ENCODE measurements at places on chromosomes 13 and 19.

GRCh38 chr19:51514866-51515481 is 13.4 kb upstream of the SIGLEC12 start:
- peak; percentile 0 for DNase-seq

DNA sequence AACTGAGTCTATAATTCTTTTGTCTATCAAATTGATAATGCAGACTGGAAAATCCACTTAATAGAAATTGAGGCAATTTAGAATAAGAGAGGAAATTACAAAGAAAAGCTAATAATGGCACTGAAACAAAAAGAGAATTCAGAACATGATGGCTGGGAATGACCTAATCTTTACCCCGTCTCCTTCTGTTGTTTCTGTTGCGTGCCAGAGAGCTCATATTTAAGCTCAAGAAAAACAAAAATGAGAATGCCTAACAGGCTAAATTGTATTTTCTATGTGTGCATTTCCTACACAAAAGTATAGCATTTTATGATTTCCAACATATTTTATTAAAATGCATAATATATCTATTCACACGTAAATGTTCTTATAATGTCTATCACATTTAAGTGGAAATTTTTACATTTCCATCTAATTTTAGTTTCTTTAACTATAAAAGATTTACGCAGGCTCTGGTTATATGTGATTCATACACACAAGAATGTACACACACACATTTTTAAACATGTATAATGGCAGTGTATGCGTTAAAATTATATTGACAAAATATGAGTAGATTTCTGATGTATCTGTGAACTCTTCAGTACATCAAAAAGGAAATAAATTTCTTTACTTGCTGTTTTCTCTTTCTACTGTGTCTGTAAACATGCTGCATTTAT is 432.3 kb downstream of the SLITRK6 start:
- no peak for DNase-seq

DNA sequence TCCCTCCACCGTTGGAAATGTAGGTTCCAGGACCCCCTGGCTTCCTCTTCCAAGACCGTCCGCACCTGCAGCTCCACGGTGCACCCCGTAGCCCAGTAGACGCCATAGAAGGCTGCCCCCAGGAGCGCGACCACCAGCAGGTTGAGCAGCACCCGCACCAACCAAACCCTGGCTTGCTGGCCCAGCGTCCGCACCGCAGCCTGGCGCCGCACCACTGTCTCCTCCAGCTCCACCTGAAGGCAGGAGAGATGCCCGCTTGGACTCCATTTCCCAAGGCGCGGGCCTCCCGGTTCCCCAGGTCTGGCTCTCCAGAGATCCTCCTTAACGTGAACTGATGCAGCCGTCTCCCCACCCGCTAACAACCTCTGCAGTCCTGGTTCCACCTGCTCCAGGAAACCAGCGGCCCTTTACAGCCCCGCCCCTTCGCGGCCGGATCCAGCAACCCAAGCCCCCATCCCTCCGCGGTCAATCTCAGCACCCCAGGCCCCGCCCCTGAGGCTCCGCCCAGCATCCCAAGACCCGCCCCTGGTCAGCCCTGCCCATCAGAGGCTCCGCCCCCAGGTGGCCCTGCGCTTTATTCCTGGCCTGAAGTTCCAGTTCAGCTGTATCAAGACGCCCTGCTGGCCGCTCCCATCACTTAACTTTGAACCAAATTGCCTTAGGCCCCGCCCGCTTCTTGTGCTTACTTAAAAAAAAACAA is 5.0 kb upstream of the LENG1 start:
- DNase-seq, result no peak

- DNase-seq, result no peak
Observed at GRCh38 chr13:27980280-27980998, 8.1 kb downstream of the URAD start.

GRCh38 chr13:99342723-99343315 is 35.6 kb upstream of the GPR183 start:
- no peak for DNase-seq

DNA sequence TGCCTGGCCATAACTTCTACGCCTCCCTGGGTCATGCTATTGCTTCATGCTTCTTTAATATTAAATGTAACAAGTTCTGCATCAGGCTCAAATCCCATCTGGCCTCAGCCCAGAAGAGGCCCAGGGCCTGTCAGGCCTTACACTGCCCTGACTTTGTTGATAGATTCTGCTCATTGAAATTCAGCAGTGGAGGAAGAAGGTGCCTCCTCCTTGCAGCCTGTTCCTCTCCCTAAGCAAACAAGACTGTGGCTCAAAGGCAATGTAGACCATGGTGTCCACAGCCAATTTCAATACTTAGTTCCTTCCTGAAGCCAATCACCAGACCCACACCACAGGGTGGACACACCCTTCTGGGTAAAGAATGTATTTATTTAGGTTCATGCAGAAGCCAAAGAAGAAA is 59.4 kb downstream of the LACC1 start:
- DNase-seq, result no peak

GRCh38 chr13:35855531-35856019 is 275.6 kb downstream of the DCLK1 start:
- peak; percentile 81 for DNase-seq

GRCh38 chr19:35704218-35704617 is at the start of gene ZBTB32:
Gene ZBTB32, plus strand, starts transcription at chr19:35704558. Its CDS starts 10,069 bp downstream, at chr19:35714627.
- DNase-seq, result no peak

GRCh38 chr19:14407605-14408484 is 11.3 kb downstream of the DDX39A start:
- DNase-seq, result no peak

- DNase-seq, result no peak
Observed at GRCh38 chr13:106132216-106132615, 403.2 kb downstream of the EFNB2 start.

DNA sequence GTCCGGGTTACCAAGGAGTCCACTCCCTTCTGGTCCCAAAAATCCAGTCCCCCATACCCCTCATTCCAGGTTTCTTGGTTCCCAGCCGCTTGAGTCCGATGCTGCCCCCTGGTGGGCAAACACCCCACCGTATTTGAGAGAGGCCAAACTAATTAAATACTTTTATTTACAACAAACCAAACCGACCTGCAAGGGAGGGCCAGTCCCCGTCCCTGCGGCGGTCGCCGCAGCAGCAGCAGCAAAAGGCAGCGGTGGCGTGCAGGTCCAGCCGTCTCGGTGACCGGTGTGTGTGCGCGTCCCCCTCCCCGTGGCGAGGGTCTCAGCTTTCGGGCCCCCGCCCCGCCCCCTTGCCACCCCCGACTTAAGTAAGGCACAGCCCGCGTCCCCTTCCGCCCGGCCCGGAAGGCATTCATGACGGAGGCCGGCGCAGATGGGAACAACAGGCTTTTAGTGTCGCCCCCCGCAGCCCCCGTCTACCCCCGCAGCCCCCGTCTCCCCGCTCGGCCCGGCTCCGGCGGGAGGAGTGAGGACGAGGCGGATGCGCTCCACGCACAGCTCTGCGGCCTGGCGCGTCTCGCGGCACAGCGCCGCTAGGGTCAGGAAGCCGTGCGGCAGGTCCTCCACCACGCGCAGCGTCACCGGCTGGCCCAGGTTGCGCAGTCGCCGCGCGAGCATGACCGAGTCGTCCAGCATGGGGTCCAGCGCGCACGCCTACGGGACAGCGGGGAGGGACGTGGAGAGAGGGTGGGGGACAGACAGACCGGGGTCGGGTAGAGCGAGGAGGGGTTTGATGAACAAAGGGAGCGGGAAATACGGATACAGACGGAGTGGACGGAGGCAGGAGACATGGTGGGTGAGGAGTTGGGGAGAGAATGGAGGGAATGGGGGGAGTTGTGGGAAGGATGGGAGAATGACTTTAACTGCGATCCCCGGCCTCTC is 11.5 kb upstream of the CNFN start:
- peak; percentile 27 for DNase-seq

GRCh38 chr13:93388701-93389100 is 162.1 kb downstream of the GPC6 start:
- DNase-seq, result no peak

DNA sequence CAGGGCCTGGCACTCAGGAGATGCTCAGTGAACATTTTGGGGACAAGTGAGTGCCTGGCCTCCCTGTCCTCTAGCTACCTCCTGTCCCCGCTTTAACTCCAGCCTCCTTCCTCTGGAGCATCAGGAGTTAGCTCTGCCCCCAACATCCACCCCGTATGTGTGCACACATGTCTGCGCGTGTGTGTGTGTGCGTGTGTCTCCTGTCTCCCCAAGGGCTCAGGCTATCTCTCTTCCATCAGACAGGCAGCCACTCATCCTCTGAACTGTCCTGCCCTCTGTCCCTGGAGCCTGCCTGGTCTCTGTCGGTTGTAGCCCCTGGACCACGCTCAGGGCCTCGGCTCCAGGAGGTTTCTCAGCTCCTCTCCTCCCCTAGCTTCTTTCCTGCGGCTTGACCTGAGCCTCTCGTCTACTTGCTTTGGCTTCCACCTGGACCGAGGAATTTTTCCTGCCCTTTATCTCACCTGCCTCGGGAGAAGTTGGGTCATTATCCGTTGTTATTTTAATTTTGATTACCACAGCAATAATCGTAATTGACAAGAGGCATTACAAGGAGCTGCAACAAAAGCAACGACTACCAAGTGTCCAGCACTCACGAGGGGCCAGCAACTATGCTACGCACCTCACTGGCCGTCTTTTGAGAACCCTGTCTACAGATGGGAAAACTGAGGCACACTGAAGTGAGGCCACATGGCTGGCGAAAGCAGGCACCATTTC is 32.0 kb upstream of the ASF1B start:
- no peak for DNase-seq

DNA sequence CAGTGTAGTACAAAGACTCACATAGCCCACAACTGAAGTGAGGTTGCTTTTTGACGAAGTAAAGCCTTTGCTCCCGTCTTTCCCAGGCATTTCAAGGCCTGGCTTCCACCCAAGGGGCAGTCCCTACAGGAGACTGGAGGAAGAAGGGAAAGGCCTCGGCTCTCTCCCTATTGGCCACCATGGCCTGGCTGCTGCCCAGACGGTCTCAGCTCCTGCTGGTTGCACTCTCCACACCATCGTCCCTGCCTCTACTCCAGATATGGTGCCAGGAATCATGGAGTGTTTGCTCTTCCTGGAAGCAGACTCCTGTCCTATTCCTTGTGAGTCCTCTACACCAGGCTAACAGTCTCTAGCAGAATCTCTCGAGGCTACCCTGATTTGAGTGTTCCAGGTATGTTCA is 124.1 kb upstream of the UQCRFS1 start:
- no peak for DNase-seq

DNA sequence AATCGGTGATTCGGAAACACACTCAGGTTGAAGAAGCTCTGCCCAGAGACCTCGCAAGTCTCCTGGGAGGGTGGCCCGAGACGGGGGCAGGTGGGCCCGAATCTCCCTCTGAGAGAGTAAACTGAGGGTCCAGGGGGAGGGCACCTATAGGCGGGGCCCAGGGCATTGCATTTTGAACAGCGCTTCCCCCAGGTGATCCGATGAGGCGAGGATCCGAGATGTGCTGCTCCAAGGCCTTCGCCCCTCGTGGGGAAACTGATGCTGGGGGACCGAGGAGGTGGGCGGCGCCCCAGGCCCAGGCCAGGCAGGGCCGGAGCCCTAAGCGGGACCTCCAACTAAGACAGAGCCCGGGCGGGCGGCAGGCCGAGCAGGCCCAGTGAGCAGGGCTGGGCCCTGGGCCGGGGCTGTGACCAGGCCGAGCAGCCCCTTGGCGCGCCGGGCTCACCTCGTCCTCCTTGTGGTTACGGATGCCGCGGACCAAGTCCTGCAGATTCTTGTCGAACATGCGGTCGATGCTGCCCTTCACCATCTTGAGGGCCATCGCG is 500 bp downstream of the AP3D1 start:
- DNase-seq, result no peak

DNA sequence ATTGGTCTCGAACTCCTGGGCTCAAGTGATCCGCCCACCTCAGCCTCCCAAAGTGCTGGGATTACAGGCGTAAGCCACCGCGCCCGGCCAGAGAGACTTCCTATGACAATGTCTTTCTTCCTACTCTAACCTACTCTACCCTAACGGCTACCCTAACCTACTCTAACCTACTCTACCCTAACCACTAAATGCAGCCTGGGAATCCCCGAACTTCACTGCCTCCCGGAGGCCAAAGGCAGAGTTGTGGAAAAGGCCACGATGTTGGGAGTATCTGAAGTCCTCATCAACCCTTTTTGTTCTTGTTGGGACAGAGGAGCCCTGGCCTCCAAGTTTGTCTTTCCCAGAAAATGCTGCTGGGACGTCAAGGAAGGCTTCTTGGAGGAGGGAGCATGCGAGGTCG is 967 bp upstream of the NR2C2AP start:
- DNase-seq, result no peak

GRCh38 chr19:42334697-42335373 is 9.4 kb downstream of the MEGF8 start:
- DNase-seq, result no peak

GRCh38 chr19:38638461-38638860 is 9.0 kb upstream of the ACTN4 start:
- DNase-seq, result no peak

DNA sequence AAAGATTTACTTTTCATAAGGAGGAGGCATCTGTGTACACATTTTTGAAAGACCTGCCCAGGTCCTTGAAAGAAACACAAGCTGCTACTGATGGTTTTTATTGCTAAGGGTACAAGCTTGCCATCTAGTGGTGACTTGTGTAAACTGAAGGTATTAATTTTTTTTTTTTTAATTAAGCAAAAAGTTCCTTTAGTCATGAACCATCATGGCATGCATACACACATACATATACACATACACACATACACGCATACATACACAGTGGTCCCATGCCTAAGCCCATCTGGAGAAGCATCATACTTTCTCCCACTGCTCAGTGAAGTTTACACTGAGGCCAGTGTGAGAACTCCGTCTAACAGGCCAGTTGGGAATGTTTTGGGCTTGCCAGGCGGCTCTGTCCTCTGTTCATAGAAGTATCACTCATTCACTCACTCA is 312.5 kb downstream of the DCLK1 start:
- peak; percentile 3 for DNase-seq

GRCh38 chr19:8664671-8665057 is 33.9 kb downstream of the ACTL9 start:
- no peak for DNase-seq

- DNase-seq, result peak; percentile 39
Observed at GRCh38 chr13:20217168-20217567, 15.0 kb downstream of the GJB6 start.

GRCh38 chr13:41382431-41382830 is 71.4 kb downstream of the NAA16 start:
- DNase-seq, result no peak

- no peak for DNase-seq
Observed at GRCh38 chr13:106008540-106008939, 526.9 kb downstream of the EFNB2 start.

GRCh38 chr19:3055741-3056416 is 6.4 kb downstream of the TLE5 start:
- peak; percentile 96 for DNase-seq

- DNase-seq, result no peak
Observed at GRCh38 chr13:109275852-109276251, 510.5 kb downstream of the IRS2 start.
